Stimulated activated CD4-positive, alpha-beta T cell treated with anti-CD3 and anti-CD28 coated beads, Interleukin-1b, Interleukin-23, amount 100 ng/mL, for 48 hours (primary cell): ENCODE measurements at places on chromosomes 13 and 19.

GRCh38 chr19:43525836-43526771, 897 bp downstream of the ETHE1 start:
- peak; percentile 43 for DNase-seq

- no peak for DNase-seq
Measured at GRCh38 chr13:103908274-103908673, 842.1 kb upstream of the SLC10A2 start.

DNA sequence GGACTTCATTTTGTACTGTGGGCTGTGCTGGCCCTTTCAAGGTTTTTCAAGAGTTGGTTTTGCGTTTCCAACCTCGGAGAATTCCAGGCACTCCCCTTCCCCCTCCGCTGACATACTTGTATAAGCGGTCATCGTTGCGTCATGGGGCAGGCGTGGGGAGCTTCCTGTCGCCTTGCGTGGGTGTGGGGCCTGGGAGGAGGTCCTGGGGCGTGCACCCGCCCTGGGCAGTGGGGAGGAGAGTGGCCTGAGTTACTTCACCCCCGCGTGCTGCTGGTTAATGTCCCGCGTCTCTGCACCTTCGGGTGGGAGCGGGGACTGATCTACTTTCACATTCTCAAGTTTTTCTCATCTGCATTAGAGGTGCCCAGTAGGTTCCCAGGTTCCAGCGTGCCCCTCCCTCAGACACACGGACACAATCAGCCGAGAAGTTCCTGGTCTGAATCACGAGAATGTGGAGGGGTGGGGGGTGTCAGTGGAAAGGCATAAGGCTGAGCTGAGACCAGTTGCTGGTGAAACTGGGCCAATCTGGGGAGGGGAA, 4.1 kb downstream of the IER2 start:
- peak; percentile 72 for DNase-seq

GRCh38 chr13:40185414-40185813, 481.0 kb downstream of the FOXO1 start:
- no peak for DNase-seq

- no peak for DNase-seq
Measured at GRCh38 chr13:82358284-82358683, 1524.0 kb downstream of the SLITRK1 start.

DNA sequence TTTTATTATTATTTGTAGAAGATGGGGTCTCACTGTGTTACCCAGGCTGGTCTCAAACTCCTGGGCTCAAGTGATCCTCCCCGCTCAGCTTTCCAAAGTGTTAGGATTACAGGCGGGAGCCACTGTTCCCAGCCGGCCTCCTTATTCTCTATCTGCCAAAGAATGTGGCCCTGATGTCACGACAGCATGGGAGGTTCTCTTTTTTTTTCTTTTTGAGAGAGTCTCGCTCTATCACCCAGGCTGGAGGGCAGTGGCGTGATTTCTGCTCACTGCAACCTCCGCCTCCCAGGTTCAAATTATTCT, 23.5 kb downstream of the CARM1 start:
- no peak for DNase-seq

DNA sequence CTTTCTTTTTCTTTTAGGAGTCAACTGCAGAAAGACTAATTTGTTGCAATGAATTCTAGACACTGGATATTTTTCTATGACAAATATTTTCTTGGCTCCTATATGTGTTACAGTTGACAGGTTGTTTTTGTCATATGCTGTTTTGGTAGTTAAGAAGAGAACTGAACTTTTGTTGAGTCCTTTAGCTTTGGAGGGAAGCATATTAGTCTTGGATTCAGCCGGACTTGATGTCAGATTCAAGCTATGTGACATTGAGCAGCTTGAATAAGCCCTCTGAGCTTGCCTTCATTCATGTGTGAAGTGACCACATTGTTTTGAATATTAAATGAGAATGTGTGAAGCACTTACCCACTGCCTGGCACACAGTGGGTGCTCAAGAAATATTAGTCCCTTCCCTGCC, 181.9 kb upstream of the RNF113B start:
- no peak for DNase-seq

DNA sequence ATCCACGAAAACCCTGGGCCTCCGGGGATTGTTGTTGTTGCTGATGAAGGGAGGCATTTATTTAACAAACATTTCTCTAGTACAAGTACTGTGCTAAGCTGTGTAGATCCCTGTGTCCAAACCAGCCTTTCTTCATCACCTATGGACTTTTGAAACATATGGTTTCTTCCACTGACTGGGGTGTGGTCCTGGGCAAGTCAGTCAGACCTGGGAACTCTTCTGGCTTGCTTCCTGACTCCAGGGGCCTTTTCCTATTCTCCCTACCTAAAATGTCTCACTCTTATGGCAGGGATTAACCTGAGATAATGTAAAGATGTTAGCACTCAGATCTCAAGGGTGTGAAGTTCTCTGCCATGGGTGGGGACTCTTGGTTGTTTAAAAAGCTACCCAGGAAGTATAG, 46.8 kb downstream of the EFNB2 start:
- DNase-seq: no peak

- no peak for DNase-seq
Measured at GRCh38 chr19:489418-490196, 6.7 kb upstream of the MADCAM1 start.

- DNase-seq: no peak
Measured at GRCh38 chr13:51721496-51721895, 82.5 kb downstream of the DHRS12 start.

DNA sequence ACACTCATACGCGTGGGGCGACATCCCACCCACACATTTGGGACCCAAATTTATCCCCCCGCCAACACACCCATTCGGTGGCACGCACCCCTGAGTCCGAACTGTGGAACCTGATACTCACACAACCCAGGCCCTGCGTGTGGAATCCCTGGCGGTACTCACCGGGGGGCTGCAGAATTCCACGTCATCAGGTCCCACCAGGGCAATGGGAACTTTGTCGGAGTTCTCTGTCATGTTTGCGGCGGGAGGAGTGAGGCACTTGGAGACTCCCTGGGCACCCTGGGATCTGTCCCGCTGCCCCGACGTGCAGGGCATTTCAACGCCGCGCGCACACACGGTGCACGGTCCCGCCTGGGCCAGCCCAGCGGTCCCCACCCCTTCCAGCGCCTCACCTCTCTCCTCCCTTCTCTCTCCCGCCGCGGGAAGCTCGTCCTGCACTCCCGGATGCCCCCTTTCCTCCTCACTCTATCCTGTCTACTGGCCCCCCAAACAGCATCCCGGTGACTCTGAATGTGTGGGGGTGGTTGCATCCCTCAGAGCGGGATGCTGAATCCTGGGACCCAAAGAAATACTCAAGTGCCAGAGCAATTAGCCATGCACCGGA, at the start of gene CNMD:
CNMD (minus strand) TSS at position 353 of the 604 bp plus-strand sequence; CDS start at position 234, 119 bp downstream.
- no peak for DNase-seq

- no peak for DNase-seq
Measured at GRCh38 chr19:11214387-11214786, 17.0 kb upstream of the KANK2 start.

GRCh38 chr13:74145249-74145975, 11.2 kb upstream of the KLF12 start:
- DNase-seq: no peak

DNA sequence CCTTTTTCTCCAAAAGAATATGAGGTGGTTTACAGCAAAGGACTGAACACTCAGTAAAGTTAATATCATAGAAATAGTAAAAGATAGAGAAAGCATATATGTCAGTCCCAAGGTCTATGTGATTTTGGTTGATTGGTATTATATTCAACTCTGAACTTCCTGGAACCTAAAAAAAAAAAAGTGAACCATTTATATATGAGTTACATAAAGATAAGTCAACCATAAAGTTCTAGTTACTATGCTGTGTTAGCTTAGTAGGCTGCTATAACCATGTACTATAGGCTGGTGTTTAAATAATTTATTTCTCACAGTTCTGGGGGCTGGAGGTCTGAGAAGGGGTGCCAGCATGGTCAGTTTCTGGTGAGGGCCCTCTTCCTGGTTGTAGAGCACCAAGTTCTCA, 475.6 kb downstream of the KLF12 start:
- no peak for DNase-seq

DNA sequence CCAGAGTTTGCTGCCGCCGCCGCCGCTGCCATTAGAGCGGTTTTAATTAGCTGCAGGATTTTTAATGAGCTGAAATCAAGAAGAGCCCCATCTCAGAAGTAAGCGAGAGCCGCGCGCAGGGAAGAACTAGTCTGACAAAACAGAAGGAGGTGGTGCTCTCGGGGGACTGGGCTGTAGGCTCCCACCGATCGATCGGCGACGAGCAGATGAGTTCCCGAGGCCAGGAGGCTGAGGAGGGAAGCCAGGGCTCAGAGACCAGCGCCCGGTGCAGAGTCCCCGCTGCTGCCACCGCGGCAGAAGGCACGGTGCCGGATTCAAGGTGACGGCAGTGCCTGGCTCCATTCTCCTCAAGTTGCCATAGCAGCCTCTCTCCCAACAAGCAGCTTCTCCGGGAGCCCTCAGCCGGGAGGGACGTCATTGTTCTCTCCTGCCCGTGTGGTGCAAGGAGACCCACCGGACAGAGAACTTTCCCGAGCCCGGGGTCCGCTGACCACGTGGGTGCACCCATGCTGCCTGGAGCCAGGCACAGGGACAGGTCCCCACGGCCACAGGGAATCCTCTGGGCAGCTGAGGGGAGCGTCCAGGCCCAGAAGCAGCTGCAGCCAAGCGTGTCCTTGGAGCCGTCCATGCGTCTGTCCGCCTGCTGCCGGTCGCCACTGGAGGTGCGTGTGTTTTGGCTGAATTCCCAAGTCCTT, 62.9 kb downstream of the CHST8 start:
- no peak for DNase-seq

GRCh38 chr13:57675526-57675925, 44.0 kb downstream of the PCDH17 start:
- no peak for DNase-seq

- no peak for DNase-seq
Measured at GRCh38 chr13:39597838-39598237, 5.2 kb downstream of the LHFPL6 start.

- no peak for DNase-seq
Measured at GRCh38 chr19:38731654-38732301, 12.5 kb downstream of the CAPN12 start.

DNA sequence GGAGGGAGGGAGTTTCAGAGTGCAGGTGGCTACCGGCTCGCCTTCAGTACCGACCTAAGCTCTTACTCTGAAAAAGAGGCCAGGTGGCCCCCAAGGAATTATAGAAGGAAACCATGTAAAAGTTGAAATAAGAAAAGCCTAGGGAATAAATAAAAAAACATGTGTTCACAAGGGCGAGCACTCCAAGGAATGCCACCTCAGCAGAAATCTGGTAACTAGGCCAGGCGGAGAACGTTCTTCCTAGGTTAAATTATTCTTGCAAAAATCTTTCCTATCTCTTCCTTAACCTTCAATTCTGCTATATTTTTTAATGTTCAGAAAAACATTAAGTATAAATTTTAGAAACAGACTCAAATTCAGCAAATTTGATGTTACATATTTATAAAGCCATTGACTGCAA, 1260.3 kb upstream of the SLC10A2 start:
- DNase-seq: no peak

- no peak for DNase-seq
Measured at GRCh38 chr13:52642131-52642530, at the start of gene HNRNPA1L2. Gene HNRNPA1L2 (plus strand): TSS chr13:52642431. CDS start chr13:52642493, 62 bp downstream.
